Heart right ventricle (tissue), 16 donors: ENCODE measurements at places on chromosomes 11 and 22. TPM values are rescaled to one million over a fixed set of nuclear protein-coding genes. Genes with fewer than 3 reads are reported as not detected.

RASL10A gene
- 1.2 TPM for total RNA-seq

FAT3 gene
- total RNA-seq: 0.05 TPM

PPFIBP2 gene
- total RNA-seq: 26.1 TPM

TMEM121B gene
- total RNA-seq: 1.4 TPM

ARHGAP8 gene
- not detected for total RNA-seq

OR52A1 gene
- total RNA-seq: not detected

OR10A6 gene
- not detected for total RNA-seq

SLC16A8 gene
- total RNA-seq: not detected

MPEG1 gene
- 4.9 TPM for total RNA-seq
